ENCODE measurements at places on chromosomes 2 and 18.

- no peak for DNase-seq
Measured at GRCh38 chr18:53984021-53984420, 240.4 kb downstream of the MBD2 start.

DNA sequence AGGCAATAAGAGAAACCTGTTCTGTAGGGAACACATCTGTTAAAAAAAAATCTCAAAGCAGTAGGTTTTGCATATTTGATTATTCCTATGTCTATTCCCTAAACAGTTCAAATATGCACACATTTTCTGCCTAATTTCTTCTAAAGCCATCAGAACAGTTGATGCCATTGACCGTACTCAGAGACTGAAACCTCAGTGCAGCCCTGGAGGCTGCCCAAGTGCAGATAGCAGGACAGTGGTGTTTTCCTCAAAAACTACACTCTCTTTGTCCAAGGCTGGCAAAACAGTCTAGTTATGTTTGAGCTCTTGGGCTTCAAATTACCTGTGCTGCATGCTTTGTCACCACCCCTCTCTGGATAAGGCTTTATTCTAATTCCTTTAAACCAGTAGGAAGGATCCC is 23.3 kb upstream of the NFE2L2 start:
- no peak for DNase-seq

DNA sequence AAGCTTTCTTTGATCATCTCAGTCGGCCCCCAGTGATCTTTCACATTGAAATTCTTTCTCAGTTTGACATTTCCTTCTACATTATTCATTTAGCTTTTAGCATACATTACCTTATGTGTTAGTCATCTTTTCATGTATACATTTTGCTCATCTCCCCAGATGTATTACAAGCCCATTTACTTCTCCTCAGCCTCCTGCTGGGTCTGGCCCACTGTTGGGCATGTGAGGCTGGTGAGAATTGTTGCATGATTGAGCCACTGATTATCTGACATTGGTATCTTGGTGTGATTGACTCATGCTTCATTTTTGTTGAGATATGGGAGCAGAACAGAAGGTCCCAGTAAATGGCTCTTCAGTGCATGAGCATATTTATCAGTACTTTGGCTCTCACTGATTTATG is 300.1 kb upstream of the DDX18 start:
- no peak for DNase-seq

- DNase-seq, result no peak
Measured at GRCh38 chr2:8722986-8723385, 41.1 kb downstream of the ID2 start.

DNA sequence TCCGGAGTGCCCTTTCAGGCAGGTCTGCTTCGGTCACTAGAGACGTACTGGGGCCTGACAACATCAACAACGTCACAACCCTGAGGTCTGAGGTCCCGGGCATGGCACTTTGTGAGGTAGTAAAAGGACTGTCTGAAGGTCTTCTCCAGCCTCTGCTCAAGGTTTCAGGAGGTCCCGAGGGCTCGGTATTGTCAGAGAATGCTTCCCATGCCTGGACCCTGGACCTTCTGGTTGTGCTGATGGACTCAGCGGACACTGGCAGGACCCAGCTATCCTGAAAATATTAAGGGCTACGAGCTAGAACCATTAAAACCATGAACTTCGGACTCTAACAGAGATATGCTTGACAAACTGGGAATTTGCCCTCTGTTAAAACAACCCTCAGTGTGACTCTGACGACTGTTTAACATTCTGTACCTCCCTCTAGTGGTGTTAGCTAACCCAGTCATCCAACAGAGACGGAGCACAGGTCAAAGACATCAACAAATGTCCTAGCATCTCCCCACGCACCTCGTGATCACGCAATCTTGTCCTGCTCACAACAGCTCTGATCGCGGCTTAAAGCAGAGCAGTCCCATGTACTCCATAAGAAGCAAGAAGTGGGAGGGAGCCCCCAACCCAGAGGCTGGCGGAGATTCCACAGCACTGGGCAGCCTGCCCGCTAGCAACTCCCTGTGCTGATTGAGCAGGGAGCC is 96.5 kb downstream of the CCDC93 start:
- no peak for DNase-seq

DNA sequence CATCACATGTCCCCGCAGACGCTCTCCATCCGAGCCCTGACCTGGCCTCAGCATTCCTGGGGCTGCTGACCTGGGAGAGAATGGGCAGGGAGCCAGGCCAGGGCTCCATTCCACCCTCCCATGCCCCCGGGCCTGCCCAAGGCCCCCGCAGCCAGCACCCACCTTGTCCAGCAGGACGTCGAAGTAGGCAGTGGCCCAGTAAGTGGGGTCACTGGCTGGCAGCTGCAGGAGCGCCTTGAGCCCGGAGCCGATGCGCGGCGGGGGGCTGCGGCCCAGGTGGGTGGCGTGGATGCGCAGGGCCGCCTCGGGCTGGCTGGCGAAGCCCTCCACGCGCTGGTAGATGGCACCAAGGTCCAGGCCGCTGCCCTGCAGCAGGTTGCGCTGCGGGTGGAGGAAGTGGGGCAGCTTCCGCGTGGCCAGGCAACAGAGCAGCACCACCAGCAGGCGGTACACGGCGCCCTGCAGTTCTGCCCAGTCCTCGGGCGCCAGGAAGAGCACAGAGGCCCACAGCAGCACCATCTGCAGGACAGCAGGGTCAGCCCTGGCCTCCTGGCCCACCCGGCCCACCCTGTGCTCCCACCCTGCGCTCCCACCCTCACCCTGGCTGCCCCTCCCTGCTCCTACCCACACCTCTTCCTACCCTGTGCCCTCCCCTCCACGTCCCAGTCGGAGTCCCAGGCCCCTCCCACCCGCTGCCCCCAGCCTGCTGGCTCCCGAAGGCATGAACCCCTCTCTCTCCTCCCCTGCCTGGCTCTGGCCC is 7.6 kb downstream of the MAB21L4 start:
- no peak for DNase-seq

DNA sequence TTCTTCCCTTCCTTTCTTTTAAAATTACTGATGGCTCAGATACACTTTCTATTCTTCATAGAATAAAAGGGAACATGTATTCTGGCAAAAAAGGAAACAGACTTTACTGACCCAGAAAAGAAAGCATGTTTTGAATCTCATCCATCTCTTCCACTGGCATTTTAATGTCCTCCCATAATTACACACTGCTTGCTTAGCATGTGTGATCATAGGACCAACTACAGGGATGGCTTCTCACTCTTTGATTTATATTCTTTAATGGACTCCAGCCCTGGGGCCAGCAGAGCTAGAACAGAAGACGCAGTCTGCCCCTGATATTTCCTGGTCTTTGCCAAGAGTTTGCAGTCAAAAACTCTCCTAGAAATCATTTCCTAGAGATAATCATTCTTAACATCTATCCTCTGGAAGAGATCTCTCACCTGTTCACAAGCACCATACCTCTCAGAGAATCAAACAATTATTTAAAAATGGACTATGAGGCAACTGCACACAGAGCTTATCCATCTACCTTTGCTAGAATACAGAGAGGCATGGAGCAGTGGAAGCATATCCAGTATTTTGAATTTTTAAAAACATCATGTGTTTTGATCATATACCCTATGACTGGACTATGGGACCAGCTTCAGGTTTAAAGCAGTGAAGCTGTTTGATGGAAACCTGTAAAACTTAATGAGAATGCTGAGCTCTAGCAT is 429.1 kb downstream of the NRXN1 start:
- no peak for DNase-seq

GRCh38 chr2:2902547-2903281 is 474.9 kb downstream of the EIPR1 start:
- no peak for DNase-seq

GRCh38 chr2:85245891-85246290 is 81.9 kb downstream of the TGOLN2 start:
- DNase-seq, result no peak

DNA sequence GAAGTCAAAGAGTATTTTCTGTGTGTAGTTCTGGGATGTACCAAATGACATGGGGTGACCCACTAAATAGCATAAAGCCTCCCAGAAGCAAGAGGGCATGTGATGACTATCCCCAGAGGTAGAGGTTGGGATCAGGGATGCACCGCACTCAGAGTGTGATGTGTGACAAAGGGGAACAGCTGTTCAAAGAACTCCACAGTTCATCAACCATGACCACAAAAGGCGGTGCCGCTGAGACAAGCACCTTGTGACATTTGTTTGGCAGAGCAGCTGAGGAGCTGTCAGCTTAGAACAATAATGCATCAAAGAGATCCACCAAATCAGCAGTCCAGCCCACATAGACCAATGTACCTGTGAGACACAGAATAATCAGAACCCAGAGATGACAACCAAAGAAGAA is 81.3 kb downstream of the VWC2L start:
- DNase-seq, result no peak
